ENCODE measurements at places on chromosomes 5 and 9.

DNA sequence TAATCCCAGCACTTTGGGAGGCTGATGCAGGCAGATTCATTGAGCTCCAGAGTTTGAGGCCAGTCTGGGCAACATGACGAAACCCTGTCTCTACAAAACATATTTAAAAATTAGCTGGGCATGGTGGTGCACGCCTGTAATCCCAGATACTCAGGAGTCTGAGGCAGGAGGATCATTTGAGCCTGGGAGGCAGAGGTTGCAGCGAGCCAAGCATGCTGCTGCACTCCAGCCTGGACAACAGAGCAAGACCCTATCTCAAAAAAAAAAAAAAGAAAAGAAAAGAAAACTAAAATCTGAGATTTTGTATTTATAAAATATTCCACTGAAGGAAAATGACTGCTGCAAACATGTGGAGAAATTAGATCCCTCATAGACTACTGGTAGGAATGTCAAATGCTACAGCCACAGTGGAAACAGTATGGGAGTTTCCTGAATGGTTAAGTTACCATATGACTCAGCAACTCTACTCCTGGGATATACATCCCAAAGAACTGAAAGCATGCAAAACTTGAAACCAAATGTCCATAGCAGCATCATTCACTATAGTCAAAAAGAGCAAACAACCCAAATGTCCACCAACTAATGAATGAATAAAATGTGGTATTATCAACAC is 106.1 kb downstream of the UBAP2 start:
- DNase-seq = no peak

GRCh38 chr5:122400938-122401337 is 88.9 kb downstream of the SNCAIP start:
- no peak for DNase-seq

GRCh38 chr5:153783362-153783658 is 255.4 kb downstream of the FAM114A2 start:
- DNase-seq = no peak

GRCh38 chr5:33297760-33298216 is 143.0 kb upstream of the TARS1 start:
- no peak for DNase-seq
